Keratinocyte (primary cell): ENCODE measurements at places on chromosomes 6 and 20.
A peak's percentile ranks its signal among the peaks of the same experiment; 100 is the strongest.

- DNase-seq: no peak
These were observed 208.1 kb upstream of the PROKR2 start for GRCh38 chr20:5524896-5525295.

DNA sequence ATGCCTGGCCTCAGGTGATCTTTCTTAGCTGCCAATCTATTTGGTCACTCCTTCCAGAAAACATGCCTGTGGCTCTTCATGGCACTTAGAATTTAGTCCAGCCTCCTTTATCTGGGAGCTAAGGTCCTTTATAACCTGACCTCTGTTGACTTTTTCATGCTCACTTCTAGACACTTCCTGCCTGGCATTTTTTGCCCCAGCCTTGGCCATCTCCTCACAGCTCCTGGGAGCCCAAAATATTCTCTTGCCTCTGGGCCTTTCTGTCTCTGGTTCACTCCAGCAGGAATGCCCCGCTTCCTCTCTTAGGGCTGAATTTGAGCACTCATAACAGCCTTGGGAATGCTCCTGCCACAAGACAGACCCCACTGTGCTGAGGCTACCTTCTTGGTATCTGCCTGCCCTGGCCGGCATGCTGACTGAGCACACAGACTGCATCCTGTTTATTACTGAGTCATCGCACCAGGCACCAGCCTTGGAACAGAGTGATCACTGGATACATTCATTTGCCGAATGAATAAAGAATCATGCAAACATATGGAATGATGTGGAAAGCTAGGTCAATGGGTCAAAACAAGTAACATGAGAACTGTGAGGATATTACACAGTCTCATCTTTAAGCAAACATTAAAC is 5.8 kb upstream of the EEF1E1 start:
- peak; percentile 66 for DNase-seq

GRCh38 chr6:43897571-43898302 is 127.7 kb downstream of the VEGFA start:
- DNase-seq: no peak

DNA sequence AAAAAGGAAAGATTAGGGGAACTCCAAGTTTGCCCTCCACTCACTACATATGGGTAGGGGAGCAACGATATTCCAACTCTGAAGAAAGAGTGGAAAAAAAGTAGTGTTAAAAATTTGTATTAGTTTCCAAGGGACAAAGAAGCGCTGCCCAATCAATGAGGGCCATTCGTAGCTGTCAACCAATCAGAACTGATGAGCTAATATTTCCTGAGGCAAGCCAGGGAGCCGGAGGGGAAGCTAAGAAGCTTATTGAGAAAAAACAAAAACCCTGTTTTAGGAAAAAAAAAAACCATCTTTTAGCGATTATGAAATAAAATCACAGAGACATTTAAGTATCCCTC is 59.5 kb downstream of the TRIM38 start:
- DNase-seq: no peak

DNA sequence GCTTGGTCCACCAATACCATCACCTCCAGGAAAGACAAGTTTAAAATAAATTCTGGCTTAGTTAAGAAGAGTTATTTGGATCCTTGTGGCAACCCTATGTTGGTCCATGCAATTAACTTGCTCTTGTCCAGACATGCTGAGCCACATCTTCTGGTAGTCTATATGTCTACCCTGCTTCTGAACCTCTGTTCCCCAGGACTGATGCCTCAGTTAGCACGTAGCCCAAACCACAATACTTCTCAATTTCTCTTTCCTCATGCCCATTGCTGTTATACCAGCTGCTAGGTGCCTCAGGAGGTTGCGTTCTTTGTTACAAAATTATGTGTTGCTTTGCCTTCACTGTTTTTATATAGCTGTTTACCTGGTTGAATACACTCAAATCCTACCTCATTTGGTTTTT is 116.4 kb upstream of the KCNQ5 start:
- DNase-seq: no peak

DNA sequence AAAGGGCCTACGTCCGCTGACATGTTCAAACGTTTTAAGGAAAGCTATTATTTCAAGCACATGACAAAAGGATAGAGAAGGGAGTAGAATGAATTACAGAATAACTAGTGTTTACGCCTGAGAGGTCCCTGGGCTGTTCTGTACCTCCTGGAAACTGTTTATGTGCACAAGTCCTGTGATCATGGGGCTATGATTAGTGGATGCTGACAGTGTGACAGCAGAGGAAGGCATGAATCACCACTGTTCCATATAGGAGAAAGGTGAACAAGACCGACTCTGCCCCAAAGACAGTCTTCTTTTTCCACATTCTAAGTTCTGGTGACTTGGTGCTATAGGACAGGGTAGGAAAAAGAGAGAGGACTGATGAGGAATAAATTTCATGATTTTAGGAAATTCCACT is 249.2 kb upstream of the PRDM1 start:
- no peak for DNase-seq

GRCh38 chr20:4886771-4887527 is 114.4 kb downstream of the SLC23A2 start:
- DNase-seq: no peak

DNA sequence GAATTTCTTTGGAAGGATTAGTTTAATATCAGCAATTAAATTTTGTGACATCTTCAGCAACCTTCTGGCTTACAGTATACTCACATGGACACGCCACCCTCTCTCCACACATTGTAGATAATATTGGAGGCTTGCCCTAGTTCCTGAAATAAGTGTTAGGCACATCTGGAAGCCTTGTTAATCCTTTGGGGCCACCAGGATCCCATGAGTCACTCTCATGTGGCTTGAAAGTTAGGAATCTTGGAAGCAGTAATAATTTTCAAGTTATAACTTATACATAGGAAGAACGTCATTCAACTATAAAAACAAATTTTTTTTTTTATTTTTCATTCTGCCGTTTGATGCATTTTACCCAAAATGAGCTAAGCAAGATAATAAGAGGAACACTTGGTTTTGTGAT is 20.5 kb downstream of the LAMA4 start:
- no peak for DNase-seq

GRCh38 chr6:64850121-64850520 is 856.9 kb downstream of the EYS start:
- DNase-seq: no peak
